ENCODE measurements at places on chromosomes 13 and 19. TPM values are rescaled to one million over a fixed set of nuclear protein-coding genes. Genes with fewer than 3 reads are reported as not detected.
A peak's percentile ranks its signal among the peaks of the same experiment; 100 is the strongest.

DNA sequence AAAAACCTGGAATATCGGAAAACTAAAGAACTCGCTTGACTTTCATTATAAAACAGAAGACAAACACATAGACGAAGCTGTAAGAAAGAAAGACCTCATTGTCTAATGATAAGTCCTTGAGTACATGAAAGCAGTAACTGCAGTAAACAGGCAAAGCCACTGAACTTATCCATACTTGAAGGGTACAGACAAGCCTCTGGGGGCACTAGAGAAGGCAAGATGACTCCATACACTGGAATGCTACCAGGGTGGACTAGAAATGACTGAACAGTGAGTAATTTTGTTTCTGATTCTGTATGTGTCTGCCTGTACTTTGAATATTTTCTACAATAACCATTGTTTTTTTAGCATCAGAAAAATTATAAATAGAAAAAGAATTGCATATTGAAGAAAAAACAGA is 507.9 kb downstream of the UQCRFS1 start:
- H3K4me1 ChIP-seq = peaks cover 43% of the 10 kb centered on the region
- H3K27ac ChIP-seq = no peak overlapping the region
- no peak overlapping the region for H3K4me3 ChIP-seq
- H3K27me3 ChIP-seq = no peaks in the 10 kb centered on the region

DNA sequence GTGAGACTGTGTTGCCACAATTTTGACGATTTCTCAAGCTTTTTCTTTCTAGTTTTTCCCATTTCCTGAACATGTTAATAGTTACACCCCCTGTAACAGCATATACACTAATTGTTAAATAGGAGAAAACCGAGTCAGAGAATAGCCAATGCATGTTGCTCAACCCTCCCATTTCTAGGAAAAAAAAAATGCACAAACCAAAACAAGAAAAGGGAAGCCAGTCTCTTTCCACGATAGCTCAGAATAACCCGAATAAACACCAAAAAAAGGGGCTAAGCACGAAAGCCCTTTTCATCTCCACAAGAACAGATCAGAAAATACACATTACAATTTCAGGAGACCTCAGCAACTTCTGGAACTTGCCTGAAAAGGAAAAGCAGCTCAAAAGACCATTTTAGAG is 16.3 kb downstream of the LATS2 start:
- H3K4me3 ChIP-seq = no peak overlapping the region
- peaks cover 78% of the 10 kb centered on the region for H3K4me1 ChIP-seq
- peak overlapping the region; percentile 74 for H3K27ac ChIP-seq
- H3K36me3 ChIP-seq = peaks cover 36% of the 10 kb centered on the region
- DNase-seq = no peak
- H3K27me3 ChIP-seq = peaks cover 13% of the 10 kb centered on the region

- no peak for DNase-seq
- no peak overlapping the region for H3K27ac ChIP-seq
- no peak overlapping the region for H3K4me3 ChIP-seq
- H3K4me1 ChIP-seq = no peaks in the 10 kb centered on the region
Observed at GRCh38 chr19:15813916-15814315, 1.5 kb downstream of the OR10H1 start.

Gene TLE5
- 337 TPM for total RNA-seq

Gene MYO16
- total RNA-seq = not detected
